ENCODE measurements at places on chromosomes 1 and 21. TPM values are rescaled to one million over a fixed set of nuclear protein-coding genes. Genes with fewer than 3 reads are reported as not detected.

TRIM17 gene
- 0.63 TPM for total RNA-seq

ERG gene
- total RNA-seq = 20.4 TPM

RC3H1 gene
- total RNA-seq = 21.6 TPM

MNDA gene
- total RNA-seq = 3.3 TPM

SUSD4 gene
- total RNA-seq = not detected

TPTE gene
- total RNA-seq = not detected

PHLDA3 gene
- 301 TPM for total RNA-seq

SRM gene
- total RNA-seq = 66.2 TPM

LCE1F gene
- not detected for total RNA-seq

ZNF683 gene
- total RNA-seq = not detected

RPRD2 gene
- total RNA-seq = 22.2 TPM

ZNF281 gene
- total RNA-seq = 12.9 TPM

CSF3R gene
- total RNA-seq = 18.0 TPM

AGT gene
- total RNA-seq = 2.7 TPM

PLPP3 gene
- 139 TPM for total RNA-seq

CD1D gene
- 0.63 TPM for total RNA-seq

LCE1D gene
- not detected for total RNA-seq

CYP4Z1 gene
- 12.9 TPM for total RNA-seq

GPX7 gene
- 11.7 TPM for total RNA-seq

RCC1 gene
- 22.2 TPM for total RNA-seq

AVPR1B gene
- not detected for total RNA-seq

NES gene
- 65.1 TPM for total RNA-seq

All from tibial nerve (tissue), 4 donors.